ENCODE measurements at places on chromosomes 11 and 22.

GRCh38 chr11:108685419-108686130, 20.7 kb downstream of the DDX10 start:
- DNase-seq, result no peak

DNA sequence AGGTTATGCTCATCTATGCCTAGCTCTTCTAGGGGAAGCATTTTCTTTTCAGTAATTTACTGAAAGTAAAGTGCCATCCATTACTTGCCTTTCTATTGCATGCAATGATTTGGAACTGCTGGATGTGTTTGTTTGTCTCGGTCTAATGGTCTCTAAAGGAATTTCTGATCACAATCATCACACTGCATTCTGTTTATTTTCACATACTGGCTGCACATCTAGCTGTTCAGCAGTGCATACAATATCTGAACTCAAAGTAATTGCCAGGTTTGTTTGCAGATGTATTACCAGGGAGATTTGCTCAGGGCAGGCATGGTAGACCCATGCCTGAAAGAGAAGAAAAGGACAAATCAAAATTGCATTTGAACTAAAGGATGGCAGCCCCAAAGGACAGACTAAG, 36.4 kb upstream of the CWF19L2 start:
- DNase-seq, result no peak

DNA sequence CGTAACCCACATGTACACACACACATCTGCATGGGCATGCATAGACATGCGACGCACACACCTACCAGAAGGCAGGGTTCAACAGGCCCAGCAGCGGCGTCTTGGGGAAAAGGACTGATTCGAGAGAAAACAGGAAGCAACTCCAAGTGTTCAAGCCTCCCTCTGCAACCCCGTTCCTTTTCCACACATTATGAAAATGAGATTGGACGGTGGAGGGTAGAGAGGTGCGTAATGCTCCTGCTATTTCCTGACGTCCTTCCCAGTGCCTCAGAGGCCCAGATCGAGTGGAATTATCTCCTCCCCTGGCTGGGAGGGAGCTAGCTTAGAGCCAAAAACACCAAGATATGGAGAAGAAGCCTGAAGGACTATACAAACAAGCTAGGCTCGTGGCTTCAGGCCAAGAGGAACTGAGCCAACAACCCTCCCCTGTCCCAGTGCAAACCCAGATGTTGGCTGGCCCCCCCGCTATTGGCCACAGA, 289.2 kb downstream of the MN1 start:
- DNase-seq, result no peak

DNA sequence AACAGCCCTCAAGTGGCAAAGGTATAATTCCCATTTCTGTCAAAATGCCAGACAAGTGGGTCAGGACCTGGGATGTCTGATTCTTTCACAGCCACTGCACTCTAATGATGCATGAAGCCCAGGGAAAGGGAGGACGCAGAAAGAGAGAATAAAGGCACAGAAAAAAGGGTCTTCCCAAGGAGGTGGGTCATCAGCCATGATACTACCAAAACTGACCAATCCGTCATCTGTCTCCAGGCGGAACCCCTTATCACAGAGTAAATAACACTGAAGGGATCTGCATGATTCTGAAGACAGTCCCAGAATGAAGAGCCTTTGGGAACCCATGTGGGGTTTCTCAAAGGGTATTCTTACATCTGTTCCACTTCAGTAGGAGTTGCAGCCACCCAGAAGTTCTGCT, 73.8 kb upstream of the OPCML start:
- no peak for DNase-seq

GRCh38 chr11:64165481-64165841, 452 bp downstream of the MACROD1 start:
- DNase-seq, result peak; percentile 30

DNA sequence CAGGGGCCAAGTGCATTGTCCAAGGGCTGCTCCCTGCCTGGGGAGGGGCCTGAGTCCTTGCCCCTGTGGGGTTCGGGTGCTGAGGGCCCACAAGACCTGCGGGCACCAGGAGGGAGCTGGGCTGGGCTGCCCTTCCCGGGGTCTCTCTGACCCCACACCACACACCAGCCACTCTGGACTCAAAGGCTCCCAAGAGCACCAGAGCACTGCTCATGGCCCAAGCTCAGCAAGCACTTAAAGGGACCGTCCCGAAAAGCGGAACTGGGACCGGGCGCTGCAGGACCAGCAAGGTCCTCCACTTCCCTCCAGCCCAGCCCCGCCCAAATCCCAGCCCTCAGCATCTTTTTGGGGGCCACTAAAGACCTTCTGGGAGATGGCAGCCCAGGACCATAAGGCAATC, 5.3 kb downstream of the LSP1 start:
- DNase-seq, result no peak

GRCh38 chr11:68749229-68750123, 1.8 kb downstream of the TESMIN start:
- no peak for DNase-seq

DNA sequence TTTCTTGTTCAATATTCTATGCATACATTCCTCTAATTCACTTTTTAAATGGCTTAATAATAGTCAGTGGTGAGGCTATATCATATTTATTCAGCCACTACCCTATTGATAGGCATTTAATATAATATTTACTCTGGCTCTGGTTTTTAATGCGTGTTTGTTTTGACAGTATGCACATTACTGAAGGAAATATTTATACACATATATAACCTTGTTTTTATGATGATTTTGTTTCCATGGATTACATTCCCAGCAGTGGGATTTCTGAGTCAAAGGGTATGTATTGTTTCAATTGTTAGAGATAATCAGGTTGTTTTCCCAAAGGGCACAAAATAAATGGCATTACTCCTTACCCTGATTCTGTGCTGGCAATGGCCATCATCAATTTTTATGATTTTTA, 105.8 kb downstream of the UVRAG start:
- DNase-seq, result no peak

DNA sequence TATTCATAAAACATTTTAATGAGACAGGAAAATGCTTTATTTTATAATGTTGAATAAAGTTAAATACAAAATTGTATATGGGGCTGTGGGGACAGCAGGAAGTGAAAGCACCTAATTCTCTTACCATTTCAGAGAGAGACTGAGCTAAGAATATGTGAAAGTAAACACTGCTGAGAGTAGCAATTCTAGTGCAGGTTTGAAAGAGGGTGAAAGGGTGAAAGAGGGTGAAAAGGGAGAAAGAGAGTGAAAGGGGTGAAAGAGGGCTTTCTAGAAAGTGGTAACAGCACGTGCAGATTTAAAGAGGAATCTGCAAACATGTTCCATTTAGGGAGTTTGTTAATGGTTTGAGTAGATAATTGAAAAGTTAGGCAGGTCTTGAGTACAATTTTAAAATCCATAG, 652.0 kb upstream of the CCDC90B start:
- no peak for DNase-seq

DNA sequence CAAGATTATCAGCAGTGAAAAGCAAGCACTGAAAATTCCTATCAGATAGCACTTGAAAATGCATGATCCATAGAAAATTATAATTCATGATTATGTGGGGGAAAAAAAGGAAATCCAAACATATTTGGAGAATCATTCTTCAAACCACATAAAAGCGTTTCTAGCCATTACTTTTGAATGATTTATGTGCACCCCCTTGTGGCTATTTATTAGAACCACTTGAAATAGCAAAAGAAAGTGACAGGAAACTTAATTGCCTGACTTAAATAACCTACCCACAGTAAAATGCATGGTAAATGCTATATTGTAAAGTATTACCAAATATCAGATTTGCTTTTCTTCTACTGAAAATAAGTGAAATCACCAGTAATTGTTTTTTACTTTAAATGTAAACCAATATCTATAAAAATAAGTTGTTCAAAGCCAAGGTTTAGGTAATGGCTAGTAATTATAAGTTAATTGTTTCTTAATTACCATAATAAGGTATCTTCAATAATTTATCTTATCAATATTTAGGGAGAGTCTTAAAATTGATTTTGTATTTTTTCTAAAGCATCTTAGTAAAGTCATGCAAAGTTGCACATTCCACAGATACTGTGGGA, 168.5 kb downstream of the ARHGAP42 start:
- peak; percentile 28 for DNase-seq

GRCh38 chr11:284105-285020, 4.6 kb upstream of the PGGHG start:
- DNase-seq, result no peak

GRCh38 chr11:116112087-116112935, 608.1 kb upstream of the CADM1 start:
- DNase-seq, result peak; percentile 89

DNA sequence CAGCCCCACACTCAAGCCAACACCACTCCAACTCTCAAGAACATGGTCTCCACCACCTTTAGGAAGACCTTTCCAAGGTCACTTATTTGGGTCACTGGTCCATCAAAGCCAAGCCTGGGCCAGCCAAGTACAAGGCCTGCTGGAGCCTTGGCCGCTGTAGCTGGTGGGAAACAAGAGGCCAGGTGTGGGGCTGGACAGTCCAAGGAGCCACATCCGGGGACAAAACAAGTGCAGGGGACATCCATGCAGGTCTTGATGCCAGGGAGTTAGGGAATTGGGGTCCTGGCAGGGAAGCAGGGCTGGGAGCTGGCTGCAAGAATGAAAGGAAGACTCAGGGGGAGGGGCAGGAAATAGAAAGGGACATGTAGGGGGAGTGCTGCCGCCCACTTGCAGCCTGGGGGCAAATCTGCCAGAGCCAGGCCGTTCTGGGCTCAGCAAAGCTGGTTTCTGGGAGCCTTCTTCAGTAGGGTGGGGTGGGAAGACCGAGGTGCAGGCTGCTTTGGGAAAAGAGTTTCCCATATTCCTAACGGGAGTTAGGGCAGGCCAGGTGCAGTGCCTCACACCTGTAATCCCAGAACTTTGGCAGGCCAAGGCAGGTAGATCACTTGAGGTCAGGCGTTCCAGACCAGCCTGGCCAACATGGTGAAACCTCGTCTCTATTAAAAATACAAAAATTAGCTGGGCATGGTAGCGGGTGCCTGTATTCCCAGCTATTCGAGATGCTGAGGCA, 69.5 kb upstream of the ATXN10 start:
- no peak for DNase-seq

DNA sequence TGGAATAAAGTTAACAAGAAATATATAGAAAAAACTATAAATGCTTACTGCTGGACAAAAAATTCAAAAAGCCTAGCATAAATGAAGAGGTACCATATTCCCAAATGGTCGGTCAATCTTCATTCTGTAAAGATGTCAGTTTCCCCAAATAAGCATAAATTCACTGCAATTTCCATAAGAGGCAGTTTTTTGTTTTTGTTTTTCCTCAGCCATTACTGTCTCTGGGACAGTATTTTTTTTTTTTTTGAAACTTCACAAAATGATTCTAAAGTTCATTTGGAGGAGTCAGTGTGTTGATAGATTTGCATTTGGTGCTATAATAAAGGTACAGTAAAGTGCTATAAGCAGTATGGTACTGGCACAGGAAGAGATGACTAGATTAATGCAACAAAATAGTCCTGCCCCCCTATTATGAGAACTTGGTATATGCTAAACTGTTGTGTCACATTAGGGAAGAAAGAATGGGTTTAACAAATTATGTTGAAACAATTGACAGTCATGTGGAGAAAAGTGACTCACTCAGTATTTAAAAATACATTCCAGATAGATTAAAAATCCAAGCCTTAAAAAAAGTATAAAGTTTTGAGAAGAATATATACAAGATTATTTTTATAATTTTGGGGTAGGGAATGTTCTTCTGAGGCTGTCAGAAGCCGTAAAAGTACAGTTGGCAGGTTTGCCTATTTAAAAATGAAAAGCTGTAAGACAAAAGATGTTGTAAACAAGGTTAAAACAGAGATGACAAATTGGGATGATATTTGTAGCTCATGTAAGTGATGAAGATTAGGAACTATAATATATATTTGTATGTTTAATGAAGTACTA, 2.6 kb upstream of the FTH1 start:
- DNase-seq, result no peak

DNA sequence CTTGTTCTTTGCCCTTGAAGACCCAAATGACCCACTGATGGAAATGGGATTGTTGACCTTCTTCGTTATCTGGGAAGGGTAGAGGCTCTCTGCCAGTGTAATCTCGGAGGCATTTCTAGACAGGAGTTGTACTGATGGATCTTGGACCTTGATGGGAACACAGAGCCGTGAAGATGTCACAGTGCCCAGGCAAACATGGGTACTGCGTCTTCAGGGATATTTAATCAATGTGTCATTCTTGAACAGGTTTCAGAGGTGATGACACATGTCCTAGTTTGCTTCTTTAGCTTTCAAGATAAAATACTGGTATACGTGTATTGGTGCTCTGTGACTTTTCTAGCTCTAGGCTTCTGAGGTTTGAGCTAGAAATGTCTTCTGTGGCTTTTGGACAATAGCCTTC, 6.2 kb downstream of the LDLRAD3 start:
- no peak for DNase-seq

DNA sequence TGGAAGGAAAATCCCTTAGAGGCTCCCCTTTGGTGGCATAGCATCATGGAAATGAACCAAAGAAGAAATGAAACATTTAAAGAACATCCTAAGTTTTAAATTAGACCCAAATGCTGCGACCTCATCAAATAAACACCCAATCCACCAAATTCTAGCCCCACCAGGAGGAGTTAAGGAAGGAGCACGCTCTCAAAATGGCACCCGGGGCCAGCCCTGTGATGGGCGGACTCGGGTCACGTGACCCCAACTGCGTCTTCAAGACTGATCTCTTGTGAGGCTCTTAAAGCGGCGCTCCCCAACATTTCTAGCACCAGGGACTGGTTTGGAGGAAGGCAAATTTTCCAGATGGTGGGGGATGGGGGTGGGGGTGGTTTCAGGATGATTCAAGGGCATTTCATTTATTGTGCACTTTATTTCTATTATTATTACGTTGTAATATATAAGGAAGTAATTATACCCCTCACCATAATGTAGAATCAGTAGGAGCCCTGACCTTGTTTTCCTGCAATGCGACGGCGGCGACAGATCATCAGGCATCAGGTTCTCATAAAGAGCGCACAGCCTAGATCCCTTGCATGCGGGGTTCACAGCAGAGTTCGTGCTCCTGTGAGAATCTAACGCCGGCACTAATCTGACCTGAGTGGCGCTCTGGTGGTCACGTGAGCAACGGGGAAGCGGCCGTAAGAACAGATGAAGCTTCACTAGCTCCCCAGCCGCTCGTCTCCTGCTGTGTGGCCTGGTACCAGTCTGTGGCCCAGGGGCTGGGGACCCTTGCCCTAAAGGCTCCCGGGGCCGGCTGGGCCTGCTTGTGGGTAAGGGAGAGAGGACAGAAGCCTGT, 90.6 kb upstream of the SLC22A12 start:
- DNase-seq, result no peak
